CD8-positive, alpha-beta memory T cell (primary cell): ENCODE measurements at places on chromosomes 1 and 21. TPM values are rescaled to one million over a fixed set of nuclear protein-coding genes. Genes with fewer than 3 reads are reported as not detected.

The HTR6 gene
- total RNA-seq: not detected

The PYHIN1 gene
- 24.2 TPM for total RNA-seq

The CD48 gene
- total RNA-seq: 224 TPM

- no peak for DNase-seq
Observed at GRCh38 chr21:41681939-41682718, 84.7 kb downstream of the RIPK4 start.

DNA sequence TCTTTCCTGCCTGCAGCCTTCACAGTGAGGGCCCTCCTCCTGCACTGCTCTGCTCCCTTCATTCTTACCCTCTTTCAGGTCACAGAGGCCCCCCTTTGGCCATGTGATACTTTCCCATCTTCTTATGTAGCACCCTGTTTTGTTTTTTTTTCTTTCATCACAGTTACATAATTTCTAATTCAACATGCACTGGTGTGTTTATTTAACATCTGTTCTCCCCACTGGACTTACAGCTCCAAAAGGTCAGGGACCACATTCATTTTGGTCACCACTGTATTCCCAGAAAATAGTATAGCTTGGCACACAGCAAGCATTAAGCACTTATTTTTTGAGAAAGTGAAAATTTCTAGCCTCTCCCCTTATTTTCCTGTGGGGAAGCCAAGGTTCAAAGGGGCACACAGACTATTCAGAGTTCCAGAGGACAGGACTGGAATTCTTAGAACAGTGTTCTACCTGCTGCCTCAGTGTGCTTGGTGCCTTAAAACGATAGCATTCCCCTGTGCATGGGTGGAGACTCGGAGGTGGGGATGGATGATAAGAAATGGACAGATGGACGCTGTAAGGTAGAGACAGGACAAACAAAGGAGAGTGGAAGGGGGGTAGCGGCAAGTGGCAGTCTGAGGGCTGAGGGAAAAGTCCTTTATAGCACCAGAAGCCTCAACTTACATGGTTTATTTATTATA lies 5.3 kb downstream of the DENND2D start:
- DNase-seq: no peak
